ENCODE measurements at places on chromosomes 3 and 15.

DNA sequence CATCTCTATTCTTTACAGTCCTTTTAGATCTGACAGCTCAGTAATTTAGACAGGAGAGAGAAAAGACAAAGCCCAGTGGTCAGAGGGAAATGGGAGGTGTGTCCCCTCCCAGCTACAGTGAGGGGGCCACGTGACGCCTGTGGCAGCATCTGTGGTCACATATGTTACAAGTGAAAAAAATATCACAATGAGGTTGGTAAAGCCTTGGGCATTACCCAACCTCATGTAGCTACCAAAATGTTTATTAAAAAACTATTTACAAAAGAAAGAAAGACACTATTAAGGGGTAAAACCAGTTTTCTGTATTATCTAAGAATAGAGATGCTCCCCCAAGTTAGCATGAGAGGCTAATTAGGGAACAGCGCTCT is 42.9 kb upstream of the PLCL2 start:
- DNase-seq: no peak

GRCh38 chr3:86481636-86482035 is 509.3 kb downstream of the VGLL3 start:
- DNase-seq: no peak

- DNase-seq: no peak
These were observed 593.3 kb downstream of the FOXP1 start for GRCh38 chr3:70990185-70990584.

- peak; percentile 58 for DNase-seq
These were observed 164.5 kb downstream of the XXYLT1 start for GRCh38 chr3:195106418-195106906.

DNA sequence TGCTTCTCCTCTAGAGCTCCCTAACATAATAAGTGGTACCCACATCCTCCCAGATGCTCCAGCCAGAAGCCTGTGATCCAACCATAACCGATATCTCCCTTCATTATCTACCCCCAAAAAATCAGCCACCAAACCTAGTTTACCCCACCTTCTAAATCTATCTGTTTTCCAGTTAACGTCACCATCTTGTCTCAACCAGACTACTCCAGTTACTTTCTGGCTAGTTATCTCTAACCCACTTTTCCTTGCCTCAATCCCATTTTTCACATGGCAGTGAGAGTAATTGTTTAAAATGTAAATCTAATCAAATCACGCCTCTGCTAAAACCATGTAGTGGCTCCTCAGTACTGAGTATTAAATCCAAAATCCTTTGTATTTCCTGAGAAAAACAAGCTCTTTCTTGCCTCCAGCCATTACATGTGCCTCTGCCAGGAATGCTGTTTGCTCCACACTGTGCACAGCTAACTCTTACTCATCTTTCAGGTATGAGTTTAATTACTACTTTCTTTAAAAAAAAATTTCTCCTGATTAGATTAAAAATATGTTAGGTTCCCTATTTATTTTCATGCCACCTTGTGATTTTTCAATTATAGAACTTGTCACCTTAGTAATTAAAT is 15.4 kb downstream of the CCDC54 start:
- no peak for DNase-seq

DNA sequence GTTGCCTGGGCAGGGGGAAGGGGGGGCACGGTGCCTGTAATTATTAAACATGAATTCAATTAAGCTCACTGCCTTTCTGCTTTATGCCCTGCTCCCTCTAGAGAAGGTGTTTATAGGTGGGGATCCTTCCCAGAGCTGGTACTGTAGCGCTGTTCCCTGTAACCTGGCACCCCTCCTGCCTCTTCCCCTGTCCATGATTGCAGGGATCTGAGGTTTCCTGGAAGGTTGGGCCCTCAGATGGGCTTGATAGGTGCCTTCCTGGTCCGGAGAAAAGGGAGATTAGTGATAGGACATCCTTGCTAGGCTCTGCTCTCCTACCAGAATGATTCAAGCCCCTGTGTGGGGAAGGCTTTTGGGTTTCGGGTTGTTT is 2.1 kb upstream of the FAM131A start:
- DNase-seq: no peak

- DNase-seq: peak; percentile 82
These were observed 418.9 kb upstream of the NAALADL2 start for GRCh38 chr3:174440253-174440701.

DNA sequence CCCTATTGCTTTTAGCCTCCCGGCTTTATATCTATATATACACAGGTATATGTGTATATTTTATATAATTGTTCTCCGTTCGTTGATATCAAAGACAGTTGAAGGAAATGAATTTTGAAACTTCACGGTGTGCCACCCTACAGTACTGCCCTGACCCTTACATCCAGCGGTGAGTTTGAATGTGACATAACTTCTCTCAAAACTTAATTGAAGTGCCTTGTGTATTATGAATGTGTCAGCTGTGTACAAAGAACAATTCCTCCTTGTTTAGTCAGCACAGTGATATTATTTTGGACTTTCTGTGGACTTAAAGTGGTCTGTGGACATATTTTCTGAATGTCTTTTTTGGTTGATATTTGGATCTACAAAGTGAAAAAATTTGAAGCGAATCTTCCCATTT is 220 bp downstream of the TP63 start:
- DNase-seq: no peak
